Esophagus mucosa (tissue), 1 donor: ENCODE measurements at places on chromosomes 3 and 15. TPM values are rescaled to one million over a fixed set of nuclear protein-coding genes. Genes with fewer than 3 reads are reported as not detected.

GRCh38 chr15:69515508-69515907 lies 62.9 kb downstream of the RPLP1 start:
- no peak for ATAC-seq

DNA sequence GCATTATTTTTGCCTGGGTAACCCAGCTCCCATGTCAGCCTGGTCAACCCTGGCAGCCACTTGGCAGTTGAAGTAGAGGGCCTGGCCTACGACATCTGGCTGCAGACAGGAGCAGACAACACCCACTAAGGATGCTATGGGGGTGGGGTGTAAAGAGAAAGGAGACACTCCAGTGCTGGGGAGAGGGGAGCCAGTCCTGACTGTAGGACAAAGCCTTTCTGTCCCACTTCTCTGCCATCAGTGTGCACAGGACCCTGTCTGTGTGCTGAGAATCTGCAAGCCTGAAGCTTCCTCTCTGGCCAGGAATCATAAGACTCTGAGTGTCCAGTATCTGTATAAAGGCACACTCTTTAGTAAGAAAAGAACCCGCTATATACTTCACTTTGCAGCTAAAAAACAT lies 96.3 kb upstream of the CHRM5 start:
- no peak for ATAC-seq

- ATAC-seq, result no peak
Measured at GRCh38 chr3:85571835-85572234, 613.0 kb downstream of the CADM2 start.

- ATAC-seq, result peak; percentile 41
Measured at GRCh38 chr15:57337868-57338411, 38.4 kb upstream of the CGNL1 start.

- ATAC-seq, result peak; percentile 13
Measured at GRCh38 chr3:49017971-49018706, at the start of gene DALRD3. Gene DALRD3 (minus strand): TSS chr3:49018580. CDS start chr3:49018564, 16 bp downstream.

DNA sequence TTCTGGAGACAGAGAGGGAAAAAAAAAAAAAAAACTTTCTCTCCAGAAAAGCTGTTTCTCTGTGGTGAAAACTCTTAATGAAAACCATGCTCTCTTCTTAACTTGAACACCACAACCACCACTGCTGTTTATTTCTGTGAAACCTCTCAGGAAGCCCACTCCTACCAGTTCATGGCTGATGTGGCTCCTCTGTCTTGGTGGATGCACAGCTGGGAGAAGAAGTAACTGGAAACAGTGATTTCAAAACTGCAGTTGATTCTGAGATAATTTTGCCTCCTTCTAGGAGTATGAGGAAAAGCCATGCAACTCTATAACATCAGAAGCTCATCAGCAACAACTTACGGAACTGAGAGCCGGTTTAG lies 40.2 kb upstream of the PYGO1 start:
- ATAC-seq, result no peak

DNA sequence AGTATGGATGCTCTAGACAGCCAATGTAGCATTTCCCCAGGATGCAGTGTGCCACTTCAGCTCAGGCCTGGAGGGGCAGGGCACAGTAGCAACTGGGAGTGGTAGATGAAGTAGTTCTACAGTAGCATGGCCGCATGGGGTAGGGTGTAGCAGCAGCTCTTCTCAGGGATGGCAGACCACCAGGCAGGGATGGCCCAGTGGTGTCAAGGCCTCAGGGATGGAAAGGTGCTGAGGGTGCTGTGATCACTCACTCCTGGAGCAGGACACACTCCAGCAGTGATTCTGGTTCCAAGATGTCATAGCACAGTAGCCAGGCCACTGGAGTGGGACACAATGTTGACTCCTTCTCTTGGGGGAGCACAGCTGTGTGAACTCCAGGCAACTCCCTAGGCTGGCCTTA lies 210.9 kb upstream of the LYSMD4 start:
- ATAC-seq, result no peak

DNA sequence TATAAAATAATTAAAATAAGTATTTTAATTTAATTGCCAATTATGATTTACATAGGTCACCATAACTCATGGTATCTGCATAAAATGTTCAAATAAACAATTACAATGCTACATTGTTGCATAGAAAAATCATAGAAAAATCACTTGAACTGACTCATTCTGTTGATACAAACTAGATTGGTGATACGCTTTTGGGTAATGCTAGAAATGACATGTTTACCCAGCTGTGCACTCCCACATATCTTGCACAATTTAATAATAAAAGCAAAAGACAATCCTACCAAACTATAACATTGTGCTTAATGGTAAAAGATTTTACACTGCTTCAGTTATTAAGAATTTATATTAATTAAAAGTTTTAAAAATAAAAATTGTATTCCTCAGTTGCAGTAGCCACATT lies 45.8 kb upstream of the FBXL22 start:
- no peak for ATAC-seq

- ATAC-seq, result no peak
Measured at GRCh38 chr15:70906842-70907241, 14.2 kb downstream of the LRRC49 start.

- no peak for ATAC-seq
Measured at GRCh38 chr15:96583671-96584070, 253.2 kb downstream of the NR2F2 start.

GRCh38 chr3:129417326-129417725 lies 11.1 kb downstream of the EFCAB12 start:
- ATAC-seq, result no peak

DNA sequence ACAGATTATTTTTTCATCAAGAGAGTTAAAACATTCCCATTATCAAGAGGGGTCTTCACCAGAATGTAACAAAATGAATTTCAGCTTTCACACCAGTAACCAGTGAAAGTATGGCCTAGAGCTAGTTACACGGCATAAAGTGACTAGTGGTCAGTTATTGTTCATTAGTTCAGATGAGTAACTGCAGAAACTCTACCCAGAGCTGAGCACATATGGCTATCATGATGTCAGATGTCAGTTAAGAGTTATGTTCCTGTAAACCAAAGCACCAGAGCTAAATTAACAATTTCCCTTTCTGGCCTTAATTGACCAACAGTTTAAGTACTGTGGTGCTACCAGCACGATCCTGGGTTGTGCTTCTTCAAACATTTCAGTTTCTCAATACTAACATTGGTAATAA lies 6.6 kb upstream of the MRPS25 start:
- ATAC-seq, result no peak

GRCh38 chr3:176839466-176839865 lies 357.8 kb downstream of the TBL1XR1 start:
- no peak for ATAC-seq

ECE2 gene
- not detected for total RNA-seq

SERINC4 gene
- 0.36 TPM for total RNA-seq

CYP11A1 gene
- 3.2 TPM for total RNA-seq
